ENCODE measurements at places on chromosomes 5 and 9.
A peak's percentile ranks its signal among the peaks of the same experiment; 100 is the strongest.

DNA sequence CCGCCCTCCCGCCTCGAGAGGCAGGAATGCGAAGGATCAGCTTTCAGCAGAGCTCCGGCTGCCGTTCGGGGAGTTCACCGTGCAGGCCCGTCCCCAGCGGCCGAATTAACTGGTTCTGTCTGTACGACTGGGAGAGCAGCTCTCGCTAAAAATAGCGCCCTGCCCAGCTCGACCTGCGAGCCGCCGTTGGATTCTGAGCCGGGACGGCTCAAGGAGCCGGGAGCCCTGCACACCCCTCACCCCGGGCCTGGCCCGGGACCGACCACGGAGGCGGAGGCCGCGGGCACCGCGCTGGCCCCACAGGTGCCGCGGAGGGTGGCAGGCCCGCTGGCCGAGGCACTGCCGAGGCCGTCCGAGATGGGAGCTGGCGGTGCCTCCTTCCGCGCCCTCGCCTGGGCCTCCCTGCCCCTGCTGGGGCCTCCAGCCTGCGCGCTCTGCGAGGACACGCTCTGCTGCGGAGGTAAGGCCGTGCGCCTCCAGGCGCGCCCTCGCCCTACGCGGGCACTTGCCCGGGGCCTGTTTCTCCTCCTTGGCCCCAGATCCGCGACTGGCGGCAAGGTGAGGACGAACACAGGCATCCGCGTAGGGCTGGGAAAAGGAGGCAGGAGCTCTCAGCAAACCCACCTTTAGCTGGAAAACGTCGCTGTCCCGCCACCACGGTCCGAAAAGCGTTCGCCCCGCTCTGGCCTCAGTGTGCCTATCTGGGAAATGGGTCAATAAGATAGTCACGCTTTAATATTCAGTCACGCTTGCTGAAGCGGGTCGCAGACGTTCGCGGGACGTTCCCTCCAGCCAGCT lies 53.1 kb upstream of the DAB2IP start:
- H3K4me1 ChIP-seq: no peaks in the 10 kb centered on the region
- DNase-seq: peak; percentile 17

GRCh38 chr9:134548618-134549017 lies 93.0 kb upstream of the COL5A1 start:
- H3K36me3 ChIP-seq: no peaks in the 10 kb centered on the region
- H3K27ac ChIP-seq: no peak overlapping the region
- no peak for DNase-seq
- no peak overlapping the region for H3K4me3 ChIP-seq
- H3K4me1 ChIP-seq: peaks cover 30% of the 10 kb centered on the region

DNA sequence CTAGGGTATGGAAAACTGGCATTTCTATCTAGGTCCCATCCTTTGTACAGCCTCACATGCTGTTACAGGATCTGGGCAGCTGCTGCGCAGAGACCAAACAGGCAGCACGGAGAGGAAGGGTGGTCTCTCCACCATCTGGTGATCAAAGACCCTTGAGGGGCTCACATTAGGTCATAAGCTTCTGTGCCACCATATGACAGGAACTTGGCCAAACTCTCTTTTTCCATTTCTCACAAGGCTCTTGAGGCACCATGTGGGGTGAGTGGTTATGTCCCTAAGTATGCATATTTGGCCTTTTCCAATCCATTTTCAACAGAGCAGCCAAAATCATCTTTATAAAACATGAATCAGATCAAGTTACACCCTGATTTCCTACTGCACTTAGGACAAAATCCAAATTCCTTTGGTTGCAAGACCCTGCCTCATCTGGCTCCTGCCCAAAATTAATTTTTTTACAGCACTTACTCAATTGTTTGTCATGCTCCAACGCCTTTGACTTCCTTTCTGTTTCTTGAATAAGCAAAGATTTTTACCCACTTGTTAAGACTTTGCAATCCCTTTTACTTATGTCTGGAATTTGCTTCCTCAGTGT lies 730.0 kb downstream of the MAT2B start:
- DNase-seq: no peak
- no peaks in the 10 kb centered on the region for H3K4me1 ChIP-seq
- H3K27me3 ChIP-seq: no peaks in the 10 kb centered on the region
- no peaks in the 10 kb centered on the region for H3K36me3 ChIP-seq
- no peak overlapping the region for H3K4me3 ChIP-seq

GRCh38 chr9:126957687-126958053 lies 43.1 kb downstream of the RALGPS1 start:
- no peak for DNase-seq
- no peaks in the 10 kb centered on the region for H3K4me1 ChIP-seq
- no peaks in the 10 kb centered on the region for H3K27me3 ChIP-seq
- peaks cover 26% of the 10 kb centered on the region for H3K36me3 ChIP-seq

DNA sequence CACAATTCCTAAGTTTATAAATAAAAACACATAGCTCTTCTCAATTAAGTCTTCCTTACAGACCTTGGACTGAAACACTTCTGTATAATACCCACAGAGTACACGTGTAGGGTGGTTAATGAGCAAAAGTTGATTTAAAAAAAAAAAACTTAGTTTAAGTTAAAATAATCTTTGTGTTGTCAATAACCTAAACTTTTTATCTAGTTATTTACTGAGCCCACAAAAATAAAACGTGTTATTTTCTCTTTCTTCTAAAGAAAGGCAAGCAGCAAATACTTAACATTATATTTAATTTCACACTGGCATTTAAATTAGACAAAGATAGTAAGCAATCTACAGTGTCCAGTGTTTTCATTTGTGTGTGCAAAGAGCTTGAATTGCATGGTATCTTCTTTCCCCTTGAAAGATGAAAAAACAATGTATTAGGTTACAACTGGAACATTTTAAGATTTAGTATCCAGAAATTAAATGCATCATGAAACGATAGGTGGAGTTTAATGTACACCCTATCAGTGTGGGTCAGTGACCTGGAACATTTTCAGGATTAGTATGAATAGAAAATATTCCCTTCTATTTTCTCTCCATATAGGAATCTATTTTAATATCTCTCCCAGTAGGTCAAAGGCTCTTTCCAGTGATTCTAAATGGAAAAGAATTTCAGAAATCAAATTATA lies 1014.8 kb downstream of the NR2F1-AS1 start:
- DNase-seq: no peak
- no peak overlapping the region for H3K4me3 ChIP-seq
- no peak overlapping the region for H3K27ac ChIP-seq
- H3K27me3 ChIP-seq: no peaks in the 10 kb centered on the region
- H3K36me3 ChIP-seq: no peaks in the 10 kb centered on the region

- H3K36me3 ChIP-seq: no peaks in the 10 kb centered on the region
- peaks cover 29% of the 10 kb centered on the region for H3K27me3 ChIP-seq
- H3K4me1 ChIP-seq: no peaks in the 10 kb centered on the region
- H3K27ac ChIP-seq: no peak overlapping the region
Observed at GRCh38 chr9:135087899-135088347, 455 bp downstream of the OLFM1 start.

GRCh38 chr9:96391021-96391765 lies 7.7 kb upstream of the SLC35D2 start:
- H3K27me3 ChIP-seq: no peaks in the 10 kb centered on the region
- DNase-seq: peak; percentile 94

- no peak overlapping the region for H3K27ac ChIP-seq
- no peaks in the 10 kb centered on the region for H3K27me3 ChIP-seq
- no peaks in the 10 kb centered on the region for H3K36me3 ChIP-seq
Observed at GRCh38 chr5:167603135-167603534, 688.3 kb upstream of the WWC1 start.

DNA sequence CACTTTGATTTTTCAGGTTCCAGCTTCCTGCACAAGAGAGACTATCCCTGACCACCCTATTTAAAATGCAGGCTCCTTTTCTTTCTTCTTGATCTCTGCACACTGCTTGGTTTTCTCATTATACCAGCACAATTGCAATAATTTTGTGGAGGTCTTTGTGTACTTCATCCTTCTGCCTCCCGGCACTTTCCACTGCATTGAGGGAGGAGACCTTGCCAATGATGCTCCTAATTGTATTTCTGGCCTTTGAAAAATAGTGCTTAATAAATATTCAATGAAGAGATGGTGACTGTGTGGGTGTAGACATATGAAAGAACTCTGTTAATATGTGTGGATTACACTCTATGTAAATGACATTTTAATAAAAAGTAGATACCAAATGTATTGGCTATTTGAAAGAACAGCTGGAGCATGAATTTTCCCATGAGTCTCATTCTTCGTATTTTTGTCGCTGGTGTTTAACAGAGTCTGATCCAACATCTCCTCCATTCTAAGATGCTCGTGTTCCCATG lies 42.1 kb downstream of the FOXI1 start:
- no peaks in the 10 kb centered on the region for H3K4me1 ChIP-seq
- no peak overlapping the region for H3K4me3 ChIP-seq
- no peak overlapping the region for H3K27ac ChIP-seq
- DNase-seq: no peak

- no peak overlapping the region for H3K27ac ChIP-seq
- no peak for DNase-seq
- no peaks in the 10 kb centered on the region for H3K27me3 ChIP-seq
- H3K4me1 ChIP-seq: no peaks in the 10 kb centered on the region
Observed at GRCh38 chr5:9971301-9971700, 278.4 kb downstream of the ATPSCKMT start.

DNA sequence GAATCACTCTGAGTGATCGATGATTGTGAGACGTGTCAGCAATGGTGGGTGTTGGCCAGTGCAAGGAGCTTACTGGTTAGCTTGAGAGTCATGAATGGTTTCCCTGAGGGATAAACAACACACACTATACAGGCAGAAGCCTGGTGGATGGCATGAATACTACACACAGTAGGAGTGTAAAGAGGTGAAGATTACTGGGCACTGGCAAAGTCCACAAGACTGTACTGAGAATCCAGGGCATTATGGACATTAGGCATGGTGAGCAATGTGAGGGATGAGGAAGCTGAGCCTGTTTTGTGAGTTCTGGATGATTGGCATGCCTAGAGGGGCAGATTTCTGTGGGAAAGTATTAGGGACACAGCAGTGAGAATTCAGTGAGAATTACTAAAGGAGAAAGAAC lies 71.3 kb downstream of the KDM4C start:
- H3K4me3 ChIP-seq: no peak overlapping the region
- H3K36me3 ChIP-seq: peaks cover 16% of the 10 kb centered on the region
- no peak overlapping the region for H3K27ac ChIP-seq
- H3K4me1 ChIP-seq: no peaks in the 10 kb centered on the region
- no peaks in the 10 kb centered on the region for H3K27me3 ChIP-seq

DNA sequence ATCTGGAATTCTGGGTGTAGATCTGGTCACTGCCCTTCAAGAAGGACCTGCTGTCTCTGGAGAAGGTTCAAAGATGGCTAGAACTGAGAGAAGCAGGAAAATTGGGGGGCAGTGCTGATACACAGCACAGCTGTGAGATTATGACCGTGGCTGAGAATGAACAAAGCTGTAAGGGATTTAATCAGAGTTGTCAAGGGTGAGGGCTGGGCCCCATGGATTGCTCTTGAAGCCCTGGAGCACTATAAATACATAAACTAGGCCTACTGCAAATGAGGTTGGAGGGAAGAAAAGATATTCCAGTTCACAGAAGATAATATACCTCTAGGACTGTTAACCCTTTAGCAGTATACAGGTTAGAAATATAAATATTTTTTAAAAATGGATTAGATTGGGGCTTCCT lies 86.3 kb upstream of the KLF9 start:
- no peak overlapping the region for H3K27ac ChIP-seq
- DNase-seq: no peak
- H3K4me3 ChIP-seq: no peak overlapping the region
- no peaks in the 10 kb centered on the region for H3K4me1 ChIP-seq

All from small intestine (tissue), 16 donors.